Progenitor cell of endocrine pancreas (in vitro differentiated cells): ENCODE measurements at places on chromosomes 4 and X. TPM values are rescaled to one million over a fixed set of nuclear protein-coding genes. Genes with fewer than 3 reads are reported as not detected.

Gene USP17L28
- not detected in 2 replicates for total RNA-seq

Gene PAGE2
- not detected in 2 replicates for total RNA-seq

Gene AMTN
- not detected in 2 replicates for total RNA-seq

Gene CCDC149
- 13.2 and 14.1 TPM in 2 replicates for total RNA-seq

Gene DOCK11
- total RNA-seq = 5.8 TPM in 2 replicates

Gene JCHAIN
- not detected in 2 replicates for total RNA-seq

Gene CT45A2
- total RNA-seq = not detected in 2 replicates

Gene ARHGAP4
- total RNA-seq = 16.4 and 16.7 TPM in 2 replicates

DNA sequence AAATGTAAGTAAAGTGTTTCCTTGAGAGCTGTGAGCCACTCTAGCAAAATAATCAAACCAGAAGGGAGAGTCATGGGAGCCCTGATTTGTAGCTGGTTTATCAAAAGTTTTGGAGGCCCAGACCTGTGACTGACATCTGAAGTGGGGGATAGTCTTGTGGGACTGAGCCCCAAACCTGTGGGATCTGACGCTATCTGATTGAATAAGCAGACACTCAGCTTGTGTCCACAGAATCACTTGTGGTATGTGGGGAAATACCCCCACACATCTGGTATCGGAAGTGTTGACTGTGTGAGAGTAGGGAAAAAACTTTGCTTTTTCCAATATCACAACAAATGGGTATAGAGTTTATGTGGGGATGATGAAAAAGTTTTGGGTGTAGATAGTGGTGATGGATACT lies 35.4 kb downstream of the FUNDC1 start:
- DNase-seq = no peak

DNA sequence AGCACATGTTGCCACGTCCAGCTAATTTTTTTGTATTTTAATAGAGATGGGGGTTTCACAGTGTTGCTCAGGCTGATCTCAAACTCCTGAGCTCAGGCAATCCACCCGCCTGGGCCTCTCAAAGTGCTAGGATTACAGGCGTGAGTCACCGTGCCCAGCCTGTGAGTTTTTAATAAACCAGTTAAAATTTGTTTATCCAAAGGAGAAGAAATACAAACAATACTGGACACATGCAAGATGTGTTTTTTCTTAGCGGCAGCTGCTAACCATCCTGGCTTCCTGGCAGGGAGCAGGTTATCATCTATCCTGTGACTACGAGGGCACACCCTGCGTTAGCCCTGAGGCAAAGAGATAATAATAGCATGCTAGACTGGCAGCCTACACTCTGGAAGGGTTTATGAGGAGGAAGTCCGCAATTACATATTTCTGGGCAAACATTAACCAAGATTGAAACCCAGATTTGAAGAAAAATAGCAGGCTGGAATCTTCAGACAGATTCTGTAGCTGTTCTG lies 191.4 kb downstream of the SPRY1 start:
- DNase-seq = no peak

GRCh38 chr4:1368421-1369090 lies 21.5 kb downstream of the UVSSA start:
- DNase-seq = no peak

- no peak for DNase-seq
Observed at GRCh38 chr4:86122404-86122803, 237.4 kb downstream of the MAPK10 start.

GRCh38 chr4:54318904-54319303 lies 89.8 kb downstream of the PDGFRA start:
- DNase-seq = no peak

GRCh38 chr4:51845055-51845426 lies 2.1 kb downstream of the DCUN1D4 start:
- DNase-seq = no peak

- no peak for DNase-seq
Observed at GRCh38 chr4:156635051-156635450, 336.5 kb downstream of the PDGFC start.

DNA sequence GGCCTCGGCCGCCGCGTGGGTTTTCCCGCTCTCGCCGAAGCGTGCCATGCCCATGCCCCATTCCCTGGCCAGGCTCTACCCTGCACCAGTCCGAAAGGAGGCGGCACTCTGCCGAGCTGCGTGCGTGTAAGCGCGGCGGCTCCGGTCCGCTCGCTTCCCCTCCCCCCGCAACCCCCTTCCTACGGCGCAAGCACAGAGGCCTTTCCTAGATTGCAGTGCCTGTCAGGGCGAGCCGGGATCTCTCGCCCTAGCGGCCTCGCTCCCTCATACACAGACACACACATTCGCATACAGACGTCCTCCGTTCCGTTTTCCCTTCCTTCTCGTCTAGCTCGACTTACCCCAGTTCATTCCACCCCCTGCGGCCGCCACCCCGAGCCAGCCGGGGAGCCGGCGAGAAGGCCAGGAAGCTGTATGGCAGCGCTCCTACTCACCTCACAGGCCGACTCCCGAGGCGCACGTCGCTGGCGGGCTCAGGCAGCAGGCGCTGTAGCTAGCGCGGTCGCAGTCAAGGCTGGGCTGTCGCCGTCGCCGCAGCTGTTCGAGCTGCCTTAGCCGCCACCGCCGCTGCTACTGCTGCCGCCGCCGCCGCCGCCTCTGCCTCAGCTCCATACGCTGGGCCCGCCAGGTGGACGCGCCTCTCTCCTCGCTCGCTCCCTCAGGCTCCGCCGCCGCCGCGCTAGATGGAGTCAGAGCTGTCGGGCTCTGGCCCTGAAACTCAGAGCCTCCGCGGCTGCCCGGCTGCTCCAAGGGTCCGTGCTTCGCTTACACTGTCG lies 615 bp downstream of the NEXMIF start:
- DNase-seq = peak; percentile 15

DNA sequence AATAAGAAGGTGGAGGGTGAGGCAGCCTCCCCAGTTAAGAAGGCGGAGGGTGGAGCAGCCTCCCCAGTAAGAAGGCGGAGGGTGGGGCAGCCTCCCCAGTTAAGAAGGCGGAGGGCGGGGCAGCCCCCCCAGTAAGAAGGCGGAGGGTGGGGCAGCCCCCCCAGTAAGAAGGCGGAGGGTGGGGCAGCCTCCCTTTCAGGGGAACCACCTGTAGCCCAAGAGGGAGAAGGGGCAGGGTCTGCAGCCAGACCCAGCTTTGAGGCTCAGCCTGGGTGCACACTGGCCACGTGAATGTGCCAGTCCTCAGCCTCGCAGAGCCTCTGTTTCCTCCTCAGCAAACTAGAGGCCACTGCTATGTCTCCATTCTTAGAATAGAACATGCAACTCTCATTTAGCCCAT lies 52.6 kb downstream of the HMX1 start:
- no peak for DNase-seq

- DNase-seq = no peak
Observed at GRCh38 chr4:89306486-89307177, 968 bp downstream of the GPRIN3 start.

DNA sequence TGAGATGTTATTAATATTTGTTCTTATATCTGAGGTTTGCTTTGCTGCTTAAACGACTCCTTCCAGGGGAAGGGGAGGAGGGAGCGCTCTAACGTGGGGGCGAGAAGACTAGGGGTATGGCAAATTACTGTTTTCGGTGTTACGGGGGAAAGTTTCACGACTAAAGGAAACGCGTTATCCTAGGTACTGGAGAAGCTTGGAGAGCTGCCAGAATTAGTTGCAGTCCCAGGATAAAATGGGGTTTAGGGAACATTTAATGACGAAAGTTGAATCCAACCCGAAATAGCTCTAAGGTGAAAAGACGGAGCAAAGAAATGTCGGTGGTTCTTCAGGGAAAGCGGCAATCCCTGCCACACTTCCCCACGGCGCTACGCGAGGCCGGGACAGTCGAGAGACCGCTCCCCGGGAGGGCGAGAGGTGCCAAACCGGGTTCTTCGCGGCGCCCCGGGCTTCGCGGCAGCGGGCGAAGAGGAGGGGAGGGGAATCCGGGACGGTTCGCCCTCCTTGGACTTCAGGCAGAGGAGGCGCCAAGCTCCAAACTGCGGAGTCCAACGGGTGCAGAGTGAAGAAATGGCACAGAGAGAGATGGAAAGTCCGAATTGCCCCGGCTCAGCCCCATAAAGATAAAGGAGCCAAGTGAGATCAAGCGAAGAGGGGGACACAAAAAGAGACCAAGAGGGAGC lies 724 bp downstream of the THOC2 start:
- no peak for DNase-seq

DNA sequence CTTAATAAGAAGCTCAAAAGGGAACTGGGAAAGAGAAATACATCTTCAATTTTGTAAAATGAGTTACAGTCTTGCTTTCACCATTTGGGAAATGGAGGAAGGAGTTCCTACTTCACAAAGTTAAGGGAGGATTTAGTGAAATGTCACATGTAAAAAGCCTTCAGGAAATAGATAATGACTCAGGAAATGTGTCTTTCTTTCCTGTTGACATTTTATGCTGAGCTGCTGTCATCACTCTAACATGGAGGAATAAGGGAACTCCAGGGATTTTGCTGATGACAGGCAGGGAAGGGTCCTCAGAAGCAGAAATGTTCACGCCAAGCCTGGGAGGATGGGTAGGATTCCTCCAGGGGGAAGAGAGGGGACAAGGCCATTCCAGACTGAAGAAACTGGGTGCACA lies 251.1 kb downstream of the USP46 start:
- no peak for DNase-seq

- no peak for DNase-seq
Observed at GRCh38 chrX:9467146-9467545, 2.3 kb downstream of the TBL1X start.

- no peak for DNase-seq
Observed at GRCh38 chrX:102029026-102029425, 96.5 kb upstream of the TCEAL2 start.

DNA sequence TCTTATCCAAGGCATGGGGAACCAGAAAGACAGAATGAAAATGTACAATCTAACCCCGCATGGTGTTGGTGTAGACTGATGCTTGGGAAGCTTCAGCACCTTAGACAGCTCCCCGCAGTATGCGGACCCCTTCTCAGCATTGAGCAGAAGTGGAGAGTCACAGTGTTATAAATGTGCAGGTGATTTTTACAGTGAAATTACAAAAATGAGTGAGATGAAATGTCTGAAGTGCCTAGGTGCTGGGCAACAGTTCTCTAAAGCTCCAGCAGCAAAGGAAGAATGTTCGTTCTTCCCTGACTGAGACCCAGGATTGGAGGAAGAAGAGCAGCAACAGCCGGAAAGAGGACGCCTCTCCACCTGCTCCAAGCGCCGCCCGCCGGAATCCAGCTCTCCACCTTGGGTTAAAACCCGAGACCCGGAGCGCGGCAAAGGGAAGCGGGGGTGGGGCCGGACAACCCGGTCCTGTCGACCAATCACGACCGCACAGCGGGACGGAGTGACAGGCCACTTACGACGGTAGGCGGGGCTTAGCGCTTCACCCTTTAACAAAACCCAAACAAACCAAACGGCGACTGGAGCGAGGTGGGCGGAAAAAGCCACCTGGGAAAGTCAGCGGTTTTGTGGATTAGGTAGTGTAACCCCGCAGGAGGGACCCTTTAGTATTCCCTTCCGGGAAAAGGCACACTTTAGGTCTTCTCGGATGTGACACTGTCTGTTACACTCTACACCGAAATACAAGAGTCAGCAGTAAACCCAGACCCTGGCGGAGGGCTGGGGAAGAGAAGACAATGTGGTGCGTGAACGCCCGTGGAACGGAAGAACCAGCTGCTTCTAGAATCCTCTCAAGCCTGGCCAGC lies at the start of gene GLRA3:
Gene GLRA3, minus strand, starts transcription at position 403 of the 857 bp plus-strand sequence. CDS start 436 bp downstream, outside the sequence.
- peak; percentile 91 for DNase-seq

GRCh38 chr4:88786011-88786410 lies 88.4 kb upstream of the NAP1L5 start:
- DNase-seq = no peak

DNA sequence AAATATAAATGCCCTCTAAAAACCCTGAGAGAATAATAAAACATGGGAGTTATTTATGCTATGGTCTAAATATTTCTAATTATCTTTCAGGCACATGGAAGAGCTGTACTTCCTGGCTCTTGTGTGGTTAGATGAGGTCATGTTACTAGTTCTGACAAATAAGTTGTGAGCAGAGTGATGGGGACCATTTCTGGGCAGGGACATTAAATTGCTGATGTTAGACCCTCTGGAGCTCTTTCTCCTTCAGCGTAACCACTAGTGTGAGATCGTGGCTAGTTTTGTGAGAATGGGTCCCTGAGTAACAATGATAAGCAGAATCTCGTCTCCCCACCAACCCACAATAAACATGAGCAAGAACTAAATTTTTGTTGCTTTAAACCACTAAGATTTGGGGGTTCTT lies 108.0 kb downstream of the MAML3 start:
- no peak for DNase-seq

- no peak for DNase-seq
Observed at GRCh38 chrX:112834031-112834845, 6.4 kb downstream of the AMOT start.

- DNase-seq = no peak
Observed at GRCh38 chrX:7889680-7890079, 37.5 kb downstream of the PNPLA4 start.

DNA sequence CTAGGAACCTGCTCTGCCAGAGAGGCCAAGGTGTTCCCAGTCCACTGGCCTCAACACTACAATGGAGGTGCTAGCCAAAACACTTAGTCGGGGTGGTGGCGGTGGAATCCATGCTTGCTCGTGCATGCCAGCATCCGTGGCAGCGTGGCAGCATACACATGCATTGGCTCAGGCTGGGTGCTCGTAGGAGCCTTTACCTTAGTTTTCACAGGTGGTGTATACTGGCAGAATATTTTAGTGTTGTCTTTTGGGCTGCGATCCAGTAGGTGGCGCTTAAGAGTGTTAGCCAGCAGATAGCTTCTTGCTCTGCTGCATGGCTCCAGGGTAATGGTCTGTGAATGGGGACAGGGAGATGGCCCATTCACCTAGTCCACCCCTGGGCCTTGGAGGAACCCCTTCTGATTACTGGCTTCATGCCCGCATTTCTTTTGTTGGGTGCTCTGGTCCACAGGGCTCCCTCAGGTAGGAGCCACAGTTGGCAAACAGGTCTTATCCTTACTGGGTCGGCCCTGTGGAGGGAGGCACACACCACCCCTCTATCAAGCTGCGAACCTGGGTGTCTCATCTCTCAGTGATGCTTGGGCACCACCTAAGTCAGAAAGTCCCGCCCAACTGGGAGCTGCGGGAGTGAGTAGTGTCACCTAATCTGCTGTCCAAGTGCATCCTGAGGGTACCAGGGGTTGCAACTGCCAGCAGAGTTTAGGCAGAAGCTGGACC lies 40.0 kb downstream of the RIPPLY1 start:
- no peak for DNase-seq

- DNase-seq = no peak
Observed at GRCh38 chrX:24145303-24146186, 4.0 kb upstream of the ZFX start.

DNA sequence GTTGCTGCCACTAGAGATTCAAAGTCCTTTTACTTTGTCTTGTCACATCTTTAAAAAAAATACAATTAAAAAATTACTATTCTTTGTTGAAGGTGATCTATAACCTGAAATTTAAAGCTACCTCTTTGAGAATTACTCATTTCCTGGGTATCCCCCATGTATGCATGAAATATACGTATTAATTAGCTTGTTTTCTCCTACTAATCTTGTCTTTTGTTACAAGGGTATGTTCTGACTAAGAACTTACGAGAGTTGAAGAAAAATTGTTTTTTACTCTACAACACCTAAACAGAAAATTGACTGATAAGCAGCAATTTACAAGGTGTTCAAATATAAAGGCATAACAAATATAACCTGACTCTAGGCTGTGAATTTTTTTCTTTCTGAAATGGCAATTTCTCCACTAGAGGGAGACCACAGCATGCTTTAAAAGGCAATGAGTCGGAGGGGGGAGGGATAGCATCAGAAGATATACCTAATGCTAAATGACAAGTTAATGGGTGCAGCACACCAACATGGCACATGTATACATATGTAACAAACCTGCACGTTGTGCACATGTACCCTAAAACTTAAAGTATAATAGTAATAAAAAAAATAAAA lies 249.6 kb downstream of the OPHN1 start:
- DNase-seq = no peak
